ENCODE measurements at places on chromosomes 4 and X. TPM values are rescaled to one million over a fixed set of nuclear protein-coding genes. Genes with fewer than 3 reads are reported as not detected.

GATB gene
- 35.6 TPM for polyA plus RNA-seq

GRCh38 chr4:127775843-127776242, 6.3 kb upstream of the HSPA4L start:
- DNase-seq, result no peak

DNA sequence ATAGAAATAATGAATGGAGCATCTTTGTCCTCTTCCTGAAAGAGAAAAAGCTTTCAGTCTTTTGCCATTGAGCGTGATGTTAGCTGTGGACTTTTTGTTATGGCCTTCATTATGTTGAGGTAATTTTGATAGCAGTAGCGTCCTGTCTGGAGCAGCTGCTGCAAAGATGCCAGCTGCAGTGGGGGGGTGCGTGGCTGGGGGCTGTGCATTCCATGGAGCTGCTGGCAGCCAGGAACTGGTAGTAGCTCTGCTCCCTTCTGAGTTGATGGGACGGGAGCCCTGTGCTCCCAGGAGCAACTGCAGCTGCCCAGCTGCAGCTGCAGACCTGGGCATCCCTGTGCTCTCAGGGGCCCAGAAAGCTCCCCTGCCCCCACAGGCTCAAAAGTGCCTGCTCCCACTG, 50.4 kb downstream of the CCDC160 start:
- DNase-seq, result no peak

DNA sequence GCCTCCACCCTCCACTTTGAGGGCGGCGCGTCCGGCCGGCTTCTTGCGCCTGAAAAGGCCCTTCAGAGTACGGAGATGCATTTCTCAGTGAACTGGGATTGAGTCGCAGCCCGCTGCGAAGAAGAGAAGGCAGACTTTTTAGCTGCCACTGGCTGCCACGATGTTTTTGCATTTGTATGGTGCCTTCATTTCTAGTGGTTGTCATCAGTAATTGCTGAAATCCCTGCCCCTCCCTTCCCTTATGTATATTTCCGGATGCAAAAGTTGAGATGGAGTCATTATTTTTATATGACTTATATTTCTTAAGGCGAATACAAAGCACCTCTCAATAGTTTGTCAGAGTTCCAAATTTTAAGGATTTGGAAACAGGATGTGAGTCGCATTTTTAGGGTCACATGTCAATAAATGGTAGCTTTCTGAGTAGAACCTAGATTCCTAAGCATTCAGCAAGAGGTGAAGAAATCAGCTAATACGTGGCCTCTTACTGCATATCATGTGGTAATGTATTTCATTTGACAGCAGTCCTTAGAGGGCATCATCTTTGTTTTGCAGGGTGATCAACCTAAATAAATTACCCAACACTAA, 658 bp downstream of the ATP6AP2 start:
- no peak for DNase-seq

DNA sequence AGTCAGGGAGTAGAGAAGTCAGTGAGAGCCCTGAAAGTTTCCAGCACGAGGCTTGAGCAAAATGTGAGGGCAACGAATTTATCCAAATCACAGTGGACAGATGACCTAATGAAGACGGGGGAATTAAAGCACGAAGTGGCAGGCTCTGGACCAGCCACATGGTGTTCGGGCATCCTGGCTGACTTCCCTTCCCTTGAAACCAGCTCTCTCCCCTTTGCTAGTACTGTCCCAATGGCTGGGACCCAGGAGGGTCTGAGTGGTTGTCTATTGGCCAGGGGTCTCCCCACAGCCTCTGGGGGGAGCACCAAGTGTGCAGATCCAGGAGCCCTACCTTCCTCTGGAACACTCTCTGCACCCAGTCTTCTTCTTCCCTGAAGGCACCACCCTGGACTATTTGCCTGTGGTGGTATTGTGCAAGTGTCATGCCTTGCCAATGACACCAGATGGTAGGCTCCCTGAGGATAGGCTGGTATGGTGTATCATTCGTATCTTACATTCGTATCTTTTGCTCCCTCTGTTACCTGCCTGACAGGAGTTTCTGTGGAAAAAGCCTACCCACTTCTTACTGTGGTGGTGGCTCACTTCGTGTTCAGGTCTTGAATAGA, 2.1 kb downstream of the APLN start:
- no peak for DNase-seq

- DNase-seq, result no peak
Observed at GRCh38 chrX:115689931-115690330, 129.0 kb downstream of the PLS3 start.

DNA sequence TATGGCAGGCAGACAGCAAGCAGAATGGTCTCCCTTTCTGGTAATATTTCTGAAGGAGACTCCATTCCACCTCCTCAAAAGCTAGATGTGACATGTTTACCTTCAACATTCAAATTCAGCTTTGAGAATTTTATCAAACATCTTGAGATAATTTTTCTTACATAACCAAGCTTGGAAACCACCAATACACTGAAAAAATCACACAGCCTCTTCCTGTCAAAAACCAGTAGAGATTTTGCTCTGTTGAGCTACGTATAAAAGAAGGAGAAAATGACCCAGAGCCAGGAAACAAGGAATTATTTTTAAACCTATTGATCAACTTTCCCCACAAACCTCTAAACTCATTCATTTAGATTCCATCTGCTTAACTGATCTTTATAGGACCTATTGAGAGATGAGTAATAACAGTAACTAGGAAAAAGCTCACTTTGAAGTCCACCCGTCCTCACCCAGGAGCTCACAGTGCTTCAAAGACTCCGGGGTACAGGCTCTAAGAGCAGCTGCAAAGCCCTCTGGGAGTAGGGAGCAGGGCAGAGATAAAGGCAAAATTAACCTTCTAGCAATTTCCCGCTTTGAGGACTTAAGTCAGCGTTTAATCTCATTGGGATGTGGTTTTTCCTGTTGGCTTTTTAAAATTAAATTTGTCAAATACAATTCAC, 318.2 kb upstream of the RASGEF1B start:
- no peak for DNase-seq

DNA sequence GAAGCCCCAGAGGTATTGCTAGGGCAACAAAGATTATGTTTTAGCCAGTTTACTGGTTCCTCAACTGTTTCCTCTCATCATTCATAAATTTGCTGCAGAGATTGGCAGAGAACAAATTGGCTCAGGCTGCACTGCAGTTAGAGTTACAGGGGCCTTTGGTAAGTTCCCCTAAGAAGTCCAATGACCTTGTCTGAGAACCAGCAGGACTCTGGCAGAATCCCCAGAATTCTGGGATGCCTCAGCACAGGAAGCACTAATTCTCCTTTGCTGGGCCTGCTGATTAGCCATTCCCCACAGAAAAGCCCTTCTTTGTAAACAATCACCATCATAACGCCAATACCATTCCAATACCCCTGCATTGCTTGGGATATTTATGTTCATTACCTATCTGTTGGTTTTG, 151.3 kb downstream of the USP46 start:
- no peak for DNase-seq

TEX13B gene
- polyA plus RNA-seq, result not detected

DNA sequence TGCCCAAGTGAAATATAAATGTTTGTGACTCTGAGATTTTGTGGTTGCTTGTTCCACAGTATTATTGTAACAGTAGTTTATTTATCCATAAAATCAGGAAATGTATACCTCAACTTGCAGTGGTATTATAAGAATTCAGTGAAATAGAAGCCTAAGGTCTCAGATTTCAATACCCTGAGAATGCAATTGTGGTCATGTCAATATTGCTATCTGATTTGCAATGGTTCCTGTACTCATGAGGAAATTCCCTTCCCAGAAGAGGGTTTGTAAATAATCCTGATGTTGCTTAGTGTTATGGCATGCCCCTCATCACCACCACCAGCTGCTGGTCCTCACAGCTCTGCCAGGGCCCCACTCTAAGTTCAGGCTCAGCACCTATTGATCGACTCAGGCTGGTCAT, 67.8 kb downstream of the SLC34A2 start:
- no peak for DNase-seq

GRCh38 chr4:53480909-53481308, 103.5 kb downstream of the FIP1L1 start:
- no peak for DNase-seq

GRCh38 chr4:87974856-87975462, 555 bp upstream of the SPP1 start:
- no peak for DNase-seq

GRCh38 chr4:162952232-162952631, 214.5 kb downstream of the NAF1 start:
- DNase-seq, result no peak

Data from left kidney (tissue), 8 donors.